Right forelimb (tissue), 1 donor: ENCODE measurements at places on chromosomes 1 and 21.
A peak's percentile ranks its signal among the peaks of the same experiment; 100 is the strongest.

DNA sequence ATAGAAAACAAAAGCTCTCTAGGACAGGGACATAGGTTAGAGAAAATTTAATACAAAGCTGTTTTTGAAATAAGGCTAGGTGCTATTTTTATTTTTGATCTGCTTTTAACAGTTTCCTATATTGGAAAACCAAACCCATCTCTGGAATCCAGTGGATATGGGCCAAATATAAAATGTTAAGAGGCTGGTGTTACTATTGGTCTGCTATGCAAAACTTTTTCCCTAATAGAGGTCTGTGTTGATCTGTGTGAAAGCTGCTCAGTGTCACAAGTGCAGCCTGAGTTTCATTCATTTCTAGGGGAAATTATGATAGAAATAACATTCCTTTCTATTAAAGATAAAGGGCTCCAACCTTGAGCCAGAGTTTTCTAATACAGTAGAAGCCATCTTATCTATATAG is 116.4 kb downstream of the OLFML2B start:
- no peak for DNase-seq

- no peak for DNase-seq
Measured at GRCh38 chr1:145690587-145691558, 16.3 kb downstream of the PDZK1 start.

GRCh38 chr1:245715970-245716369 is 561.2 kb downstream of the KIF26B start:
- DNase-seq, result no peak

GRCh38 chr1:79161077-79161476 is 154.5 kb upstream of the ADGRL4 start:
- no peak for DNase-seq

- DNase-seq, result no peak
Measured at GRCh38 chr1:229209816-229210215, 61.1 kb upstream of the RAB4A start.

- no peak for DNase-seq
Measured at GRCh38 chr1:178534137-178534868, 21.4 kb downstream of the TEX35 start.

DNA sequence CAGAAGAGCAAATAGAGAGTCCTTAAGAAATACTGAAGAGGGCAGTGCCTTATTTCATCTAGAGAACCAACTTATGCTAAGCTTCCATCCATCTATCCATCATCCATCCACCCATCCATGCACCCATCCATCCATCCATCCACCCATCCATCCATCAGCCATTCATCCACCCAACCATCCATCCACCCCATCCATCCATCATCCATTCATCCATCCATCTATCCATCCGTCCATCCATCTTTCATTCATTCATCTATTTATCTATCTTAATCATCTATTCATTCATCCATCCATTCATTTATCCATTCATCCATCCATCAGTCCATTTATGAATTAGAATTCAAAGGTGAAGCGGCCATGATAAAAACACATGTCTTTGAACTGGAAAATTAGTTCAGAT is 171.5 kb upstream of the FMN2 start:
- no peak for DNase-seq

DNA sequence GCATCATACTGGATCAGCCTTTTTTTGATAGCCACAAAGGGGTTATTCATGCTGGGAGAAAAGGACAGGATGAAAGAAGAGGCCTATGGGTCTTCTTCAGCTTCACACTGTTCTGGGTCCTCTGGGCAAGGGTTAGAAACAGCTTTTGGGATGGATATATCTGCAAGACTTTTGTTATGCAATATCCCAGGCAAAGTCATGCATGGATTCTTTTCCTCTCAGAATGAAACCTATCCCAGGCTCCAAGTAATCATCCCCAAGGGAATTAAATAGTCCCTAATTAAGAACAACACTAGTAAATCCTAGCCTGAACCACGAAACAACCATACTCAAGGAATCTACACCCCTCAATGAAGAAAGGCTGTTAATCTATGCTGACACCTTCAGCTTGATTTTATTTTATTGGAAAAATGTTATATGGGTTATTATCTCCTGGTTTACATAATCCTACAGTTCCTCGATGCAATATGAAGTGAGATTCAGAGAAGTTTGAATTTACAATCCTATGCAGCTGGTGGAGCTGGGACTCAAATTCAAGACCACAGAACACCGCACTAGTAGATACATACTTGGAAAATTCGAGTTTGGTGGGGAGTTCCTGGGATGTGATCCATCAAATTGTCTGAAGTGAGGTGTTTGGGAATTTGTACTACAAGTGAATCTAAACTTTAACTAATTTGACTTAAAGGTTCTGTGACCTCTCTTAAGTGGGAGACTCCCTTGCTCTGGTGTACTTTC is 338.6 kb downstream of the TBX15 start:
- no peak for DNase-seq

DNA sequence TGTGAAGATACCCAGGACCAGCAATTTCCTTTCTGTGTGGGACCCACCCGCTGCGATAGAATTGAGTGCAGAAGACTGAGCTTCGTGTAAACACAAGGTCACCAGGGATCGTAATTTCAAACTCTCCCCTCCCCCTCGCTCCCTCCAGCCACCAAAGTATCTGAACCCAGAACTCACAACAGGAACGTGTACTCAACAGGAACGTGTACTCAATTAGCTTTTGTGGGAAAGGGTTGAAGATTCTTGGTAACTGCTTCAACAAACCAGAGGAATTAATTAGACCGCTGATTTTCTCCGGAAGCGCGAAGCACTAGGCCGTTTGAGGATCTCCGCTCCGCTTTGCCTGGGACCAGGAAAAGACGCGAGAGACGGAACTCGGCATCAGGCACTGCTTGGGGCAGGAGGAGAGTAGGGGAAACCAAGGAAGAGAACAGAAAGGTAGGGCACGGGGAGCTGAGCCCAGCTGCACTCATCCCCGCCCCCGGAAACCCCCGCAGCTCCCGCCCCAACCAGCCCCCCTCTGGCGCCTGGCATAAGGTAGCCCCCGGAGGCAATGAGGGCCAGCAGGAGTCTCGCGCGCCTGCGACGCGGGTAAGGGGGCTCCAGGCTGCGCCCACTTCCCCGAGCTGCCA is 453 bp downstream of the DRAM2 start:
- no peak for DNase-seq

DNA sequence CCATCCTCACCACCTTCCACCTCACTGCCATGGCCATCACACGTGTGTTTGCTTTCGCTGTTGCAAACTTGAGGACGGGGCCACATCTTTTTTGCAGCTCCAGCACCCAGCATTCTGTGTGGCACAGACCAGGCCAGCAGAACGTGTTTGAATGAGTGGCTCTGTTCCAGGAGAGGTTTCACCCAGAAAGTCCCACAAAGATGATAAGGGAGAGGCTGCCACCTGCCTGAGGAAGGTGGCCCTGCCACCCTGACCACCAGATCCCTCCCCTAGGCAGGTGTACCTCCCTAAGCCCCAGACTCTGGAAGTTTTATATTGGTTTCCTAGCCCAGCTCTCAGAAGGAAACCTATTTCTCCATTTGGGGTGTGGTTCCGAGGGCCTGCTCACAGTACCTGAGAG is 252.1 kb downstream of the KAZN start:
- DNase-seq, result no peak

DNA sequence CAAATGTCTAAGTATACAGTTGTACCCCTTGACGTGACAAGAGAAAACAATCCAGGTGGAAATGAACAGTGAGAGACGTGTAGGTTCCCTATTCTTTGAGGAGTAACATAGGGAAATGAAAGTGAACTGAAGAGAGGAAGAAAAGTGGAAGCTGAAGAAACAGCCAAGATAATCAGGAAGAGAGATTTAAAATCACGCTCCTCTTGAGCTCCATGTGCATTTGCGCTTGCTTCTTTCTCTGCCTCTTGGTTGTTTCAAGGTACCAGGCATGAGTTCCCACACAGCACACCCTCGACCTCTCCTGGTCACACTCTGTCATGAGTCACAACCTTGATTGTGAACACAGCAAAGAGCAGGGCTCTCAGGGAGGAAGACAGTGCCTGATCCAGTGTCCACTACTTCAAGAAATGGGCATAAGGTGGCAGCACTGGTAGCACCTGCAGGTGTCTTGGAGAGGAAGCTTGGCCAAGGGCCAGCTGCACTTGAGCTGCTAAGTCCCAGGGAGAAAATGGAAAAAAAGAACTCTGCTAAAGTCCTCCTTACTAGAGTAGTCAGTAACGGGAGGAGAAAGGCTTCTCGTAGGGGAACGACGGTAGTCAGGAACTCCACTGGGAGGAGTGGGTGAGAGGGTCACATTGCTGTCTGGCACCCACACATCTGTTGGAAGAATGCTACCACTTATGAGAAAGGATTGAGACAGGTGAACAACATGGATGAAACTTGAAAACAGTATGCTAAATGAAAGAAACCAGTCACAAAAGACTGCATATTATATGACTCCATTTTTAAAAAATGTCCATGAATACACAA is 18.3 kb upstream of the ARID1A start:
- peak; percentile 63 for DNase-seq

DNA sequence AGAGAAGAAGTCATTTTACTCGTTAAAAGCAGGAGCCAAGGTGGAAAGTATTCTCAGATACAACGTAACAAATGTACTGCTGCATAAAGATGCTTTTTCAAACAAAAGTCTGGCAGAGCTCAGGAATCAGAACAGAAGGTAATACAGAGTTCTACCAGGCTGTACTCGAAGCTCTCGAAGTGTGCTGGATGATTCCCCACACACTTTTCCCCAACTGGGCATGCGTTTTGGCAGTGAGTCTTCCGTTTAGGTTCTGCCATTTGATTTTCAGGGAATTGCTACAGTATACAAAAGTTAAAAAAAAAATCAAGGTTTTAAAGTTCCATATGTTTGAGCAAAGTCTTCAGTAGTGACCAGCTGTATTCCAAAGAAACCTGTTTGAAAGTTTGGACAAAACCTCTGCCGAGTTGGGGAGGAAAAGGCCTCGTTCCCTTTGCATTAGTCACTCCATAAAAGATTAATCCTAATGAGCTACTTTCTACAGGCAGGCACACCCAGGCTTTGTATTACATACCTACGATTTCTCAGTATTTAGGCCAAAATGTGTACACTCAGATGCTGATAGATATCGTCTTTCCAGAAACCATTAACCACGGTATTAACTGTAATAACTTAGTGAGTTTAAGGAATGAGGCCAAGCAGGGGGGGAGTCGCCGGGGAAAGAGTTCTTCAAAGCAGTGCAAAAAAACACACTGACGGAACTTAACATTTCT is 477.1 kb downstream of the LMO4 start:
- no peak for DNase-seq

DNA sequence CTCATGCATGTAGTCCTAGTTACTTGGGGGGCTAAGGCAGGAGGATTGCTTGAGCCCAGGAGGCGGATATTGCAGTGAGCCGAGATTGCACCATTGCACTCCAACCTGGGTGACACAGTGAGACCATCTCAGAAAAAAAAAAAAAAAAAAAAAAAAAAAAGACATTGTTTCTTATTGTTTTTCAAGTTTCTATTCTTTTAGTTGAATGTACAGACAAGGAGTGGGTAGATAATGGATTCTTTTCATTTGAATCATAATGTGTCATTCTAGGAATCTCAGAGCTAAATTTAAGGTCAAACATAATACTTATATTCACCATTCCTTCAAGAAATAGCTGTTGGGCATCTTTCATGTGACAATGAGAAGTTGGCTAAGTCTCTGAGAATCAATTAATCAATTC is 157.0 kb upstream of the C21orf91 start:
- DNase-seq, result no peak

GRCh38 chr1:45275054-45275453 is 51.6 kb upstream of the HPDL start:
- DNase-seq, result no peak

DNA sequence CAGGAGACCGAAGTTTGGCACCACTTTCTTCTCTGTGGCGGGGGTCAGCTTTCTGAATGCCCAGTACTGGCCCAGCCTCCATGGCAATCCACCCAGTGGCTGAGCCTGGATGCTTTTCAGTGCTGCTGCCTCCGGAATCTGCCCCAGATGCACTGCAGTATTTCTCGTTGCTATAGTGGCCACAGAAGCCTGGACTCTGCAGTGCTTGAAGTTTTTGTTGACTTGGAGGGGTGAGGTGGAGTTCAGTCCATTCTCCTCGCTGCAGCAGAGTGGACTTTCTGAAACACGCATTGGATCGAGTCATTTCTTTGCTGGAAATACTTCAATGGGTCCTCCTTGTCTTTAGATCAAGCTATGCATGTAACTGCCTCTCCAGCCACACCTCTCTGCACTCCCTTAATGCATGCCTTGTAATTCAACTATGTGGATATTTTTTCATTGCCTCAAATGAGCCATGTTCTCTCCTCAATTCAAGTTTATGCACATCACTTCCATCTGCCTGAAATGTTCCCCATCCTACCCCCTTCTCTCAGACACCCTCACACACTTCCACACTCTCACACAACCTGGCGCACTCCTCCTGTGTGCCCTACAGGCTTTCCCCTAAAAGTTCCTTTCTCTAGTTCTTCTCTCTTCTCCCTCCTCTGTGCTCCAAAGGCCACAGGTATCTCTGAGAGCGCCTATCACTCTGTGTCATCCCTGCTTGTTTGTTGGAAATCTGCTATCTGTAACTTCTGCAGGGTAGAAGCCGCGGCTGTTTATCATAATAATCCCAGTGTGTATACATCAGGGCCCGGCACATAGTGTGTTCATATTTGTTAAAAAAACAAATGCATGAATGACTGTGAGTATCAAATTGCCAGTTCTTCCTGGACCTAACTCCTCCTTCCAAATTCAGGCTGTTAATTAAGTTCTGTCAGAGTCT is 16.5 kb downstream of the ADAM30 start:
- no peak for DNase-seq

GRCh38 chr1:62198069-62198780 is 3.6 kb downstream of the L1TD1 start:
- no peak for DNase-seq

DNA sequence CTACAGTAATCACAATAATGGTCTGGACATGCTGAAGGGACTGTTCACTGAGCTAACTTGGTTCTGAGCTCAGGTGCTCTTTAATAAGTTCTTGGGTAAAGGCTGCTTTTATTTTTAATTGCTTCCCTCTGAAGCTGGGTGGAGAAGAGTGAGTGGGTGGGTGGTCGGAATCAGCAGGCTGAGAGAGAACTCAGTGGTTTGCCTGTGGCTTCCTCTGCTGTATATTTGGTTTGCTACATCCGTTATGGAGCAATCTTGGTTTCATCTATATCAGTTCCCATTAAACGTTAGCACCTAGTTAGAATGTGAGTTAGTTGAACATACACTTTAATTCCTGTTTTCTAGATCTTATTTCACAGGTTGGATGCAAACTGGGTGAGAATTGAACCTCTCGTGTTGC is 23.3 kb downstream of the CNIH4 start:
- no peak for DNase-seq

DNA sequence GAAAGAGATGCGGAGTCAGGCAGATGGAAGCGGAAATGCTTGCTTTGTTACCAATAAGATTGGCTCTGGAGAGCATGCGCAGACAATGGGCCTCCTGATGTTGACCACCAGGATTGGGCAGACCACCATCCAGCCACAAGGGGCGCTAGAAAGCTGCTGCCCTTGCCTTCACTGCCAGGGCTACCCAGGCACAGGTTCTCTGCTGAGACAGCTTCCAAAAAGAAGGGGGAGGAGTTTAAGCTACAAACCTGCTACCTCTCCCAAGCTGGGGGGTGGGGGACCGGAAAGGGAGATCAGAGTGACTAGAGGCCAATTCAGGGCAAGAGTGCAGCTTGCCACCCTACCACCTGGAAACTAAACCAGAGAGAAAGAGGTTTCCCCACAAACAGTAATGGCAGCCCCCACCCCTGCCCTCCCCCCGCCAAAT is 369.7 kb downstream of the RRAGC start:
- no peak for DNase-seq

GRCh38 chr1:116911188-116911553 is 1.5 kb downstream of the PTGFRN start:
- no peak for DNase-seq
